Natural killer cell (primary cell): ENCODE measurements at places on chromosomes 7 and 10. TPM values are rescaled to one million over a fixed set of nuclear protein-coding genes. Genes with fewer than 3 reads are reported as not detected.

Gene IFIT1B
- not detected for total RNA-seq

Gene NET1
- total RNA-seq = 13.8 TPM

GRCh38 chr7:87564296-87564963 is 36.3 kb downstream of the ABCB1 start:
- no peak for DNase-seq
- H3K27me3 ChIP-seq = no peaks in the 10 kb centered on the region
- peaks cover 19% of the 10 kb centered on the region for H3K36me3 ChIP-seq
- peaks cover 5% of the 10 kb centered on the region for H3K4me1 ChIP-seq

DNA sequence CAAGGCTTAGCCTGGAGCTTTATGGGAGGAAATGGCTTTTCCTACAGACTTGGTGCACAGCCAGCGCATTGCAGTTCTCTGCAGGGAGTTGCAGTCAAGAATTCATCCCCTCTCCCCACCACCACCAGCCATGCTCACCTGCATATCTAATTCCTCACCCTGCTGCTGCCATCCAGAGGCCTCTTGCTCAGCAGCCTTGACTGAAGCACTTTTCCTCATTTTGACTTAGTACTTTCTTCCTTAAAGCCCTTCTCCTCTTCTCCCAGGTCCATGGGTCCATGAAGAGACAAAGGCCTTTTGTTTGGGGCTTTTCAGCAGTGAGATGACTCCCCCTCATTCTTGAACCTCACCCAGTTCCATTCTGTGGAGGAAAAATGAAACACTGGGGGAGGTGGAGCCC is 39.7 kb upstream of the GPR141 start:
- H3K27me3 ChIP-seq = no peaks in the 10 kb centered on the region
- no peak for DNase-seq
- peaks cover 16% of the 10 kb centered on the region for H3K4me1 ChIP-seq
- H3K27ac ChIP-seq = peak overlapping the region; percentile 30
- no peaks in the 10 kb centered on the region for H3K36me3 ChIP-seq

GRCh38 chr10:32413513-32413912 is 32.4 kb upstream of the CCDC7 start:
- H3K27ac ChIP-seq = no peak overlapping the region
- H3K36me3 ChIP-seq = no peaks in the 10 kb centered on the region
- DNase-seq = no peak
- no peak overlapping the region for H3K4me3 ChIP-seq

- H3K4me1 ChIP-seq = peaks cover 3% of the 10 kb centered on the region
- no peaks in the 10 kb centered on the region for H3K36me3 ChIP-seq
- DNase-seq = no peak
Measured at GRCh38 chr10:75425291-75426079, 5.9 kb upstream of the LRMDA start.

- peak overlapping the region; percentile 26 for H3K4me3 ChIP-seq
- peak; percentile 81 for DNase-seq
- H3K27me3 ChIP-seq = peaks cover 8% of the 10 kb centered on the region
- peaks cover 51% of the 10 kb centered on the region for H3K4me1 ChIP-seq
- no peaks in the 10 kb centered on the region for H3K36me3 ChIP-seq
- H3K27ac ChIP-seq = peak overlapping the region; percentile 27
Measured at GRCh38 chr7:362402-363096, 72.6 kb downstream of the FOXL3 start.

DNA sequence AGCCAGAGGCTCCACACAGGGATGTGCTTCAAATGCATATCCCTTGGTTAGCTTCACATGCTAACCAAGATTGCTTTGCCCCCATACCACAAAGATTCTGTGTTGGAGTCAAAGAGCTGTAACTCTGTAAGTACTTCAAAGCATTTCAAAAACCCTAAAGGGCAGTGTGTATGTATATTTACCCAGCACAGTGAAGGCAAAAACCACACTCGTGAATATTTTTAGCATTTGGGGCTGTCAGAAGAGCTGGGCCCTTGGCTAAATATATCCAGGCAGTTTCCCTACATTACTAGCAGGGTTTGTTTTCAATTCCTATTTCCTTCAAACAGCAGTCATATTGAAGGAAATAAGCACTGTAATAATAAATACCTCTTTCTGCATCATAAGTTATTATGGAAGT is 84.2 kb upstream of the STEAP1B start:
- peaks cover 5% of the 10 kb centered on the region for H3K4me1 ChIP-seq
- H3K4me3 ChIP-seq = no peak overlapping the region
- no peak overlapping the region for H3K27ac ChIP-seq
- DNase-seq = no peak
- no peaks in the 10 kb centered on the region for H3K36me3 ChIP-seq

- peaks cover 18% of the 10 kb centered on the region for H3K36me3 ChIP-seq
- H3K27me3 ChIP-seq = no peaks in the 10 kb centered on the region
- H3K4me3 ChIP-seq = no peak overlapping the region
- no peak for DNase-seq
- H3K27ac ChIP-seq = no peak overlapping the region
Measured at GRCh38 chr10:21754410-21755011, 220.5 kb downstream of the MLLT10 start.

DNA sequence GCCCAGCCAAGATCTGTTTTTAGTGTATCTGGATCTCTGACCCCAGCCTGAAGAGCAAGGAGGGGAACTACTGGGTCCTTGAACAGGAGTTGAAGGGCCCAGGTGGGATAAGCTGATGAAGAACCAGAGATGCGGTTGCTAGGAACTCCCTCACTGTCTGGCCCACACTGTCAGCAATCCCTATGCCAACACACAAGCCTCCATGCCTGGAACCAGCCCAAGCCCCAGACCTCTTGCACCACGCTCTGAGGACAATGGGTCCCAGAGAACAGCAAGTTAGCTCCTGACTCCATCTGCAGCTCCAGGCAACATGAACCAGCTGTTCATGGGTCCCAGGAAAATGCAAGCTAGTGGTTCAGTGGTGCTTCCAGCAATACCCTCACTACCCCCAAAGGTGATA is 2.4 kb downstream of the NAT16 start:
- no peak overlapping the region for H3K27ac ChIP-seq
- peaks cover 52% of the 10 kb centered on the region for H3K27me3 ChIP-seq
- no peak for DNase-seq
- peaks cover 23% of the 10 kb centered on the region for H3K4me1 ChIP-seq
- H3K4me3 ChIP-seq = no peak overlapping the region

DNA sequence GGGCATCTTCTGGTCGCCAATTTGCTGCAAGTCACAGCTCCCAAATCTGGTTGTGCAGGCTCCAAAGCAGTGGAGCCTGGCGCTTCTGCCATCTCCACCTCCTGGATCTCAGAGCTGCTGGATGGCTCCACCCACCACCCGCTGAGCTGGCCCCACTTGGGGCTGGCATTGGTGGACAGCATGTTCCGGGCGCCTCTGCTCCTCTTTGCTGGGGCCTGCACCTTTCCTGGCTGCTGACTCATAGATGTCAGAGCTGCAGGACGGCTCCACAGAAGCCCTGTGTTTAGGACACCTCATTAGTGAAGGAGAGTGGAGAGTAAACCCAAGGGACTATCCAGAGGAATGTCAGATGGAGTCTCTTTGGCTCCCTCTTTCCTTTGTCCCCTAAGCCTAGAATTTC is 27.4 kb downstream of the MAPK8 start:
- DNase-seq = no peak
- H3K4me3 ChIP-seq = no peak overlapping the region
- H3K27ac ChIP-seq = no peak overlapping the region
- no peaks in the 10 kb centered on the region for H3K4me1 ChIP-seq
